ENCODE measurements at places on chromosomes 13 and 19.

GRCh38 chr13:71082631-71083030 is 784.4 kb downstream of the DACH1 start:
- DNase-seq, result no peak

DNA sequence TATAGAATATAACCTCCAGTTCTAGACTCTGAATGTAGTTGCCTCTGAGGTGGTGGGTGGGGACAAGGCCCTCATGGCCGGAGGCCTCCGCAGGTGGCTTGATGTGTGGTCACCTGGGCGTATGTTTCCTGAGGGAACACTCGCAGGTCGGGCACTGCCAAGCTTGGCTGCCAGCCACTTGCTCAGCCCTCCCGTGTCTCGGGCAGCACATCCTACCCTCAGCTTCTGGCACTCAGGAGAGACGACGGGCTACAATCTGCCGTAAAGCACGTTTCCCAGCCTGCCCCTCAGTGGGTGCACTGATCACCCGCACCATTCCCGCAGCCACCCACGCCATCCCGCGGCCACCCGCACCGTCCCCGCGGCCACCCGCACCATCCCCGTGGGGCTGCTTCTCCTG is 15.2 kb downstream of the THOP1 start:
- DNase-seq, result no peak

DNA sequence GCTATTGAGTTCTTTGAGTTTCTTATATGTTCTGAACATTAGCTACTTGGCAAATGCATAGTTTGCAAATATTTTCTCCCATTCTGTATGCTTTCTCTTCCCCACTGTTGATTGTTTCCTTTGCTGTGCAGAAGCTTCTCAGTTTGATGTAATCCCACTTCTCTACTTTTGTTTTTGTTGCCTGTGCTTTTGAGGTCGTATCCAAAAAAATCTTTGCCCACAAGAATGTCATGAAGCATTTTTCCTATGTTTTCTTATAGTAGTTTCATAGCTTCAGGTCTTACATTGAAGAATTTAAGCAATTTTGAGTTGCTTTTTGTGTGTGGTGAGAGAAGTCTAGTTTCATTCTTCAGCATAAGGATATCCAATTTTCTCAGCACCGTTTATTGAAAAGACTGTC is 536.7 kb upstream of the ARGLU1 start:
- DNase-seq, result no peak

- no peak for DNase-seq
These were observed at the start of gene GPR183 for GRCh38 chr13:99307247-99307646. TSS of gene GPR183 (minus strand) at chr13:99307399. CDS start at chr13:99296145, 11,254 bp downstream.

- DNase-seq, result no peak
These were observed 79.7 kb downstream of the EFNB2 start for GRCh38 chr13:106455777-106456176.

- no peak for DNase-seq
These were observed 1029.3 kb downstream of the PCDH17 start for GRCh38 chr13:58660826-58661225.

DNA sequence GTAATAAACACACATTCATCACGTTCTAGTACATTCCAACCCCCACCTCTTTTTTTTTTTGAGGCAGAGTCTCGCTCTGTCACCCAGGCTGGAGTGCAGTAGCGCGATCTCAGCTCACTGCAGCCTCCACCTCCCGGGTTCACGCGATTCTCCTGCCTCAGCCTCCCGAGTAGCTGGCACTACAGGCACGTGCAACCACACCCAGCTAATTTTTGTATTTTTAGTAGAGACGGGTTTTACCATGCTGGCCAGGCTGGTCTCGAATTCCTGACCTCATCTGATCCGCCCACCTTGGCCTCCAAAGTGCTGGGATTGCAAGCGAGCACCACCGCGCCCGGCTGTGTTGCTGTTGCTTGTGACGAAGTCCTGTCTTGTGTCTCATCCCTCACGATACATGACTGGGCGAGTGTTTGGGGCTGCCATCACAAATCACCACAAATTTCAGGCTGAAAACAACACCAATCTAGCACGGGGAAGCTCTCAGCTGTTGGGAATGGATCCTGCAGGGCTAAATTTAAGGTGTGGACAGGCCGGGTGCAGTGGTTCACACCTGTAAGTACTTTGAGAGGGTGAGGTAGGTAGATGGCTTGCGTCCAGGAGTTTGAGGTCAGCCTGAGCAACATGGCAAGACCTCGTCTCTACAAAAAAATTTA is 15.7 kb downstream of the MOB3A start:
- DNase-seq, result no peak

DNA sequence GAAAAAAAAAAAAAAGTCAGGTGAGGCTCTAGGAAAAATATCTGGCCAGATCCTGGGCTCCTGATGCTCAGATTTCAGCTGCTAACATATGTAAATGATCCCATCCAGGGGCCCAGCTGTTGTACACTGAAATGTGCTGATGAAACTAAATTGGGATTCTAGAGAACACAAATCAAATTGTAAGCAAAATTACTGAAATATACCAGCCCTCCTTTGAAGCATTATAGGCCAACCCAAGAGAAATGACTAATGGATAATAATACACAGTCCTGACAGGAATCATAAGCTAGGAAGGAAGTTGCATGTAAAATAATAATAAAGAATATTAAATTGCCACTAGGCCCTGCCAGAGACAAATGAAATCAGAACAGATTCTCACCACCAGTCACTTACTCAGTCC is 17.8 kb downstream of the KCTD12 start:
- no peak for DNase-seq

- DNase-seq, result no peak
These were observed 15.0 kb downstream of the LRP3 start for GRCh38 chr19:33208904-33209849.

- no peak for DNase-seq
These were observed 281.8 kb upstream of the ZNF507 start for GRCh38 chr19:32063601-32064000.

DNA sequence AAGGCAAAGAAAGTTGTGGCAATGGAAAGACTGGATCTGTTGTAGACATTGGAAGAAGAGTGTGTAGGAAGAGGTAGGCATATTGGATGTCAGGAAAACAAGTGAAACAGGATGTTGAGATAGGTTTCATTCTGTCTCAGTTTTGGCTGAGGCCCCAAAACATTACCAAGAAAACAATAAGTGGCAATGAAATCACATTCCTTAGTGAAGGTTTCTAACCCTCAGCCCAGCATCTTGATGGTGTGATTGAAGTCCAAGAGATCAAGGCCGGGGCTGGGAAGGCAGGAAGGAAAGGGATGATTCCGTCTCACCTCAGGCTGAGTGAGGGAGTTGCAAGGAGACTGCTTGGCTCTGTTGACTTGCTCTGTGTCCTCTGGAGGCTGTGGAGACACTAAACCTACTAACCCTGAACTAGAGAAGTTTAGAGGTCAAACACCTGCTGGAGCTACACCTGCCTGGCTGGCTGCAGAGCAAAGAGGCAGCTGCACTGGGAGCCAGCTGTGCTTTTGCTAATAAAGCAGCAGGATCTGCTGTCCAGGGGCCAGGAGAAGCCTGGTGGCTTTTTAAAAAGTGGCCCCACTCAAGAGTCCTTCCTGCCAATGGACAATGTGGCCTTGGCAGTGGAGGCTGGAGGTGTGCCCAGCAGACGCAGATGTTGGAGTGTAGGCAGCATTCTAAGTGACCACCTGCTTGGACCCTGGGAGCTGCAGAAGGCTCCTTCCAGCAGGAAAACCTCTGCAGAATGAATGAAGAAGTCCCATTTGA is 53.6 kb downstream of the DGKH start:
- DNase-seq, result no peak

DNA sequence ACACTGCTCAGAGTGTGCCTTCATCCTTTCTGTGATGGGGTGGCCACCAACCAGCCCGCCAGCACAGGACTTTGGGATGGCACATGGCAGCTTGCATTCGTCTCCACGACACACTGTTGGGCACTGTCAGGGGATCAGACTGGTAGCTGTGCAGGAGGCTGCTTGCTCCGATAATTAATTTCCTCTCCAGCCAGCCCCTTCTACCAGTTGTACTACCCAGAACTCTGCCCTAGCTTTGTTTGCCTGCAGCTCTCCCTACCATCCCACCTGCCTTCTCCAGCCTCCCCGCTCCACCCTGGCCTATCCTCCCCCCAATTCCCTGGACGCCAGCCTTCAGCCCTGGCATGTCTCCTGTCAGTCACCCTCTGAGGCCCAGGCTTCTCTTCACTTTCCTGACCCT is 228.3 kb downstream of the TSHZ3 start:
- DNase-seq, result no peak

GRCh38 chr13:89567025-89567424 is 1780.5 kb upstream of the MIR17HG start:
- DNase-seq, result no peak

- no peak for DNase-seq
These were observed 61.5 kb upstream of the TDRD3 start for GRCh38 chr13:60335531-60335930.

DNA sequence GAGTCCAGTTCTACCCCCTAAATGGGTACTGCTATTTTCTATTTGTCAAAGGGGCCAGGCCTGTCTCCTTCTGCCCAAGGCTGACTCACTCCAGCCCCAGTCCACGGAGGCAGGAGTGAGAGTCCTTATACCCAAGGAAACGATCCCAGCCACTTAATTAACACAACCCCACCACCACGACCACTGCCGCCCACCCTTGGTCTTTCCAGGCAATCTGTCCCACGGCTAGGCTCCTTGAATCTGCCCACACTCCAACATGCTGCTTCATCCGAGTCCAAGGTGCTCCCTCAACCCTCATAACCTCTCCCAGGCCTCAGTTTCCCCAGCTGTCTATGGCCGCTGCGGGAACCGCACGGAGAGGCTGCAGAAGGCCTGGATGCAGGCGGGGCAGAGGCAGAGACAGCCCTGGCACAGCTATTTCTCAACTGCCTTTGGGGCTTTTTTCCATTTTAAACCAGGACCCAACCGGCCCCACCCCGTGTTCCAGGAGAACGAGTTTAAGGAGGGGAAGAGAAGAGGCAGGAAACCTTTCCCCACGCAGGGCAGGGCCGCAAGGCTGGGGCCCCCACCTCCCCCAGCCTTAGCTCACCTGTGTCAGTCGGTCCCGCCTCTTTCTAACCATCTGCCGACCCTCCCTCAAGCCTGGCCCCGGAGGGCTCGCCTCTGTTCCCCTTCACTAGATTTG is 746 bp downstream of the RAB3D start:
- no peak for DNase-seq

- no peak for DNase-seq
These were observed 14.6 kb upstream of the KCNN1 start for GRCh38 chr19:17951990-17952976.

GRCh38 chr13:50370303-50370950 is 355.2 kb downstream of the KCNRG start:
- DNase-seq, result no peak

DNA sequence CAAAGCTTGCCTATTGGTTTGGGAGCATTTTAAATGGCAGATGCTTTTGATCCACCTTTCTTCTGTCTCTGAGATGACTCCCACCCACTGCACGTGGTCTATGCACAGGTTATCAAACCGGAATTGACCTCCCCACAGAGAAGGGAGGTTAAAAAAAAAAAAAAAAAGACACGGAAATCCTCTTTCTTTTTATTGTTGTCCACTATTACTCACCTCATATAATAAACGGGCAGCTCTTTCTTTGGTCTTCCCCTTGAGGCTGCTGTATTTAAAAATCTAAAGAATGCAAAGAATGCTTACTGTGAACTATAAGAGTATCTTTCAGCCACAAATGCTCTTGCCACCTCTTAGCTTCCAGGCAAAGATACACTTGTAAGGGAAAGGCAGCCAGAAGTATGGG is 329.7 kb downstream of the NDFIP2 start:
- no peak for DNase-seq

DNA sequence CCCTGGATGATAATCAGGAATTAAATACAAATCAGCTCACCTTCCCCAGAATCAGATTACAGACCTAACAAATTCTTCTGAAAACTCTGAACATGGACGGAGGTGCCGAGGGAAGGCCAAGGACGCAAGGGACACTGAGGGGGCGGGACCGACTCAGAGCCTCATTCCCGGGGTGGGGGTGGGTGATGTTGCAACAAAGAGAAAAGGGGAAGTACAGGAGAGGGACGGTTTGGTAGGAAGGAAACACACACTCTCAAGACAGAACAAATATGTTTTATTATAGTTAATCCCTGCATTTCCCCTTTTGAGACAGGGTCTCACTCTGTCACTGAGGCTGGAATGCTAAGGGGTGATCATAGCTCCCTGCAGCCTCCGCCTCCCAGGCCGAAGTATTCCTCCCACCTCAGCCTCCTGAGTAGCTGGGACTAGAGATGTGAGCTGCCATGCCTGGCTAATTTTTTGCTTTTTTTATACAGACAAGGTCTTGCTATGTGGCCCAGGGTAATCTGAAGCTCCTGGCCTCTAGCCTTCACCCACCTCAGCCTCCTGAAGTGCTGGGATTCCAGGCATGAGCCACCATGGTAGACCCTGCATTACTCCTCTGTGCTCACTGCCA is 786 bp upstream of the LILRA2 start:
- DNase-seq, result no peak

DNA sequence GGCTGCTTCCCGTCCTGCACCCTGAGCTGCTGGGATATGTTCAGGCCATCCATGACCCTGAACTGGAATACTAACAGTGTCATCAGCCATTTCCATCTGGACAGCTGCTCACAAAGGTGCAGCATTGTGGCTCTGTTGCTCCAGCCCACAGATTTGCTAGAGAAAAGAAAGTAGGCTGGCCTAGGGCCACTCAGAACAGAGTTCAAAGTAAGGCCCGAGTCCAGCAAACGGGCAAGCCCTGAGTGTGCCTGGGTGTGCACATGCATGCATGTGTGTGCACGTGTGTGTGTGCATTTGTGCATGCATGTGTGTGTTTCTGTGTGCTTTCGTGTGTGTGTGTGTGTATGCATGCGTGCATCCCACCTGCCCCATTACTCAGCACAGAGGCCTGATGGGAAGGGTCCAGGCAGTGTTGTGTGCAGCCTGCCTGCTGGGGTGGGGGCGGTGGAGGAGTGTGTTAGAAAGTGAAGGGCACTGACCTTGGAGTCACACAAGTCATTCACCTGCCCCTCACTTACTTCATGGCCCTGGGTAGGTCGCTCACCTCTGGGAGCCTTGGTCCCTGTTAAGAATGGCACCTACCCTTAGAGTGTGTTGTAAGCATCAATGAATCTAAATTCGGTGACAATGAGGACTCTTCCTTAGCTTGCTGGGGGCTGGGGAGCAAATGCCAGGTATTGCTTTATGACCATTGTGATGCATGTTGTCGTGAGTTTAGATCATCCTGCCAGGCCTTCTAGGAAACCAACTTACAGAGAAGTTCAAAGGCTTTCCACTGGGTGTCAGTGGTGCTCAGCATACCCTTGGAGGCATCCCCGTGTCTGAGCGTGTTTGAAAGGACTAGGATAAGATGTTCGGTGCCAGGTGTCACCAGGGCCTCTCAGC is 53.2 kb downstream of the GPR12 start:
- no peak for DNase-seq

GRCh38 chr19:3098515-3099346 is 4.6 kb downstream of the GNA11 start:
- DNase-seq, result no peak

GRCh38 chr13:70844391-70845108 is 736.3 kb upstream of the KLHL1 start:
- DNase-seq, result no peak

- no peak for DNase-seq
These were observed 13.0 kb downstream of the ZIC2 start for GRCh38 chr13:99994638-99995020.

Data from activated effector memory CD4-positive, alpha-beta T cell treated with Interleukin-2 at 50 U/mL for 16 hours (primary cell).